NCI-H2081 (cell line): ENCODE measurements at places on chromosomes 6 and 20.

- DNase-seq, result no peak
These were observed 201.2 kb upstream of the PDE10A start for GRCh38 chr6:165864218-165864617.

- DNase-seq, result no peak
These were observed 4.5 kb downstream of the RPS21 start for GRCh38 chr20:62391165-62392076.

- no peak for DNase-seq
These were observed 85.3 kb downstream of the NKAIN2 start for GRCh38 chr6:123888771-123889513.

GRCh38 chr20:56857950-56858349, 228.8 kb downstream of the TFAP2C start:
- no peak for DNase-seq

GRCh38 chr6:158868122-158868480, 48.9 kb upstream of the EZR start:
- no peak for DNase-seq

DNA sequence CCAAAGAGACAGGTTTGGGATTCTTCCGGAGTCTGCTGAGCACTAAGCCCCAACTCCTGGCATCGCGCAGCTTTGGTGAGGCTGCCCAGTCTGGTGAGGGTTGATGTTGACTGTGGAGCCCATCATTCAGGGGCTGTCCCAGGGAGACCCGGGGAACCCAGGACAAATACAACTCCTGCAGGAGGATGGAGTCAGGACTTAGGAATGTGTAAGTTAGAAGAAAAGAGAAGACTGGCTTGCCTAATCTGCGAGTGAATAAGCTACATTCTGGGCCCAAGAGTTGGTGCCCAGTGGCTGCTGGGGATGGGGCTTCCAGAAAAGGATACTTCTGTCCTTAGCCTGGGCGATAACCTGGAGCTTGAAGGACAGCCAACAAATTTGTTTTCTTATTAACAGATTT, 47.9 kb downstream of the STK35 start:
- DNase-seq, result no peak

DNA sequence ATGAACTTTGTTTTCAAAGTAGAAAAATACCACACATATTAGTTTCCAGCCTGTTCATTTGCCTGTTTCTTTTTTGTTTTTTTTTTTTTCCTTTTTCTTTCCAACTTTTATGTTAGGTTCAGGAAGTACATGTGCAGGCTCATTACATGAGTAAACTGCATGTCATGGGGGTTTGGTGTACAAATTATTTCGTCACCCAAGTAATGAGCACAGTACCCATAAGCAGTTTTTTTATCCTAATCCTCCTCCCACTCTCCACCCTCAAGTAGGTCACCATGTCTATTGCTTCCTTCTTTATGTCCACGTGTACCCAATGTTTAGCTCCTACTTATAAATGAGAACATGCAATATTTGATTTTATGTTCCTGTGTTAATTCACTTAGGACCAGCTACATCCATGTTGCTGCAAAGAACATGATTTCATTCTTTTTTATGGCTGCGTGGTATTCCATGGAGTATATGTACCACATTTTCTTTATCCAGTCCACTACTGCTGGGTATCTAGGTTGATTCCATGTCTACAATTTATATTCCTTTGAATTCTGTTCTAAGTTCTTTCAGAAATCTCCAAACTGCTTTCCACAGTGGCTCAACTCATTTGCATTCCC, 31.8 kb downstream of the SNX14 start:
- DNase-seq, result no peak

- no peak for DNase-seq
These were observed 5.3 kb downstream of the ARHGAP18 start for GRCh38 chr6:129704708-129705107.

DNA sequence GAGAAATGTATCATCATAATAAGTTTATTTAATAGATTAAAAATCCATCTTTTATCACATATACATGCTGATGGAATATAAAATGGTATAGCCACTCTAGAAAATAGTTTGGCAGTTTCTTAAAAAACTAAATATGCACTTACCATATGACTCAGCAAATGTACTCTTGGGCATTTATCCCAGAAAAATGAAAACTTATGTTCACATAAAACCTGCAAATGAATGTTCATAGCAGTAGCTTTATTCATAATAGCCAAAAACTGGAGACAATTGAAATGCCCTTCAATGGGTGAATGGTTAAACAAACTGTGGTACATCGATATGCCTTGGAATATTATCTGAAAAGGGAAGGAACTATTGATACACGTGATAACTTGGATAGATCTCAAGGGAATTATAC, 6.4 kb upstream of the NCOA7 start:
- no peak for DNase-seq

DNA sequence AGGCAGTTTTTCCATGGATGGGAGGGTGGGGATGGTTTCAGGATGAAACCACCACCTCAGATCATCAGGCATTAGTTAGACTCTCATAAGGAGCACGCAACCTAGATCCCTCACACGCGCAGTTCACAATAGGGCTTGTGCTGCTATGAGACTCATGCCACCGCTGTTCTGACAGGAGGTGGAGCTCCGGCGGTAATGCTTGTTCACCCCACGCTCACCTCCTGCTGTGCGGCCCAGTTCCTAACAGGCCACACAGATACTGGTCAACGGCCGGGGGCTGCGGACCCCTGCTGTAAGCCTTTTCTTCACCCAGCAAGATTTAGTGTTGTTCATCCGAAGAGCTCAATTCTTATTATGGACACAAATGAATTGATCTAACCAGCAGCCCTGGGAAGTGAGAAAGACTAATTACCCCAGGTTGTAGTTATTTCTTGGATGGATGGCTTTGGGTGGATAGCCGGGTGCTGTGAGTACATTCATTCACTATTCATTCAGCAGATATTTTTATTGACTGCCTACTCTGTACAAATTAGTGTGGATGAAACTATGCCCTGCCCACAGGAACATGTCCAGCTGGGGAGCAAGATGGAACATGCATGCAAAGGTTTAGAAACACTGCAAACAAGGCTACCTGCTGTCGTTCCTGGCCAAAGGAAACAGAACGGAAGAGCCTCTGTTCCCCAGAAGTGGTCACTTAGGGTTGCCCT, 57.2 kb downstream of the RIOK1 start:
- DNase-seq, result no peak

DNA sequence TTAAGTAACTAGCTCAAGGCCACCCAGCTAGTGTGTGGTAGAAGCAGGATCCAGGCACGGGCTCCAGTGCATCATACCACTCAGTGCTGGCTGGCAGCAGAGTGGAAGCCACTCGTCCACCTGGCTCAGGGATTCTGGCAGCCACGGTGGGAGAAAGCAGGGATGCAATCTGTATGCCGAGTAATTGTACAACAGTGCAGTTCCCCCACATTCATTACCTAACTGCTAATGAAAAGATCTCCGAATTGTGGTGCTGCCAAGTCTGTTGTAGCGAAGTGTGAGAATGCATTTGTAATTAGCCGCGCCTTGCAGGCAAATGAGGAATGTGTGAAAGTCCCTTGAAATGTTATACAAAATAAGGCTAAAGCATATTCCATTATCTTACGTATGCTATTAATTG, 29.0 kb downstream of the KCNG1 start:
- no peak for DNase-seq

DNA sequence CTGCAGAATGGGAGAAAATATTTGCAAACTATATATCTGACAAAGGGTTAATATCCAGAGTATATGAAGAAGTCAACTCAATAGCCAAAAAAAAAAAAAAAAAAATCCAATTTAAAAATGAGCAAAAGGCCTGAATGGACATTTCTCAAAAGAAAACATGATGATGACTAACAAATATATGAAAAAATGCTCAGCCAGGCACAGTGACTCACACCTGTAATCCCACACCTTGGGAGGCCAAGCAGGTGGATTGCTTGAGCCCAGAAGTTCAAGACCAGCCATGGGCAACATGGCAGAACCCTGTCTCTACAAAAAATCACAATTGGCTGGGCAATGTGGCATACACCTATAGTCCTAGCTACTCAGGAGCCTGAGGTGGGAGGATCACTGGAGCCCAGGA, 2.1 kb upstream of the ECHDC1 start:
- DNase-seq, result no peak

DNA sequence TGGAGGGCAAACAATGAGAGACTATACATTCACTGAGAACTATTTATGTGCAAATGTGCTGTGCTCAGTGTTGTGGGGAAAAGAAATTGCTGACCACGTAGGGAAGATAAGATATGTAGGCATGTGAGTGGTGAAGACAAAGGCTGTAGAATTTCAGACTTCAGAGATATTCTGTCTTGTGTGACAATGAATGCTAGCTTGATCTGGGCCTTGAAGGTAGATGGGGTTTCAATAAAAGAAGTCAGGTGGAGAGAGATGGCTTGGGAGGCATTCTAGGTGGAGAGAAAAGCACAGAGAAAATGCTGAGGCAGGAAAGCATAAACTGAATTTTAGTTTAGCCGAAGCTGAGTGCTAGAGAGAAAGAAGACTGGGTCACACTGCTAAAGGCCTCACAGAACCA, 56.8 kb upstream of the EEF1A1 start:
- no peak for DNase-seq

GRCh38 chr20:17594443-17594842, 24.6 kb downstream of the DSTN start:
- DNase-seq, result no peak

GRCh38 chr20:46206992-46207549, 89.0 kb downstream of the CD40 start:
- DNase-seq, result no peak

DNA sequence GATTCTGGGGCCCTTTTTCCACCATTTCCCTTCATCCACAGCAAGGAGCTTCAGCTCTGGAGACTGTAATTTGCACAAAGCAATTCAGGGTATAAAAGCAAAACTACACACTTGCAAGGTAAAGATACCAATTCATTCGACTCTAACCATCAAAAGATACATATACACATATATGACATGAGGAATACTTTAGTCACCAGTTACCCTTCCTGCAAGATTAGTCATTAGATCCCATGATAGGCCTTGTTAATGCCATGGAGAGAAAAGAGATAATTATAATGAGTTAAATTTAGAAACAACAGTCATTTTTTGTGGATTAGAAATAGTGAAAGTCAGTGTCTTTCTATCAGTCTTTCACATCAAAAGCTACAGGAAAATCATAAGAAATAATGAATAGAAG, 204.2 kb downstream of the KCNQ5 start:
- DNase-seq, result no peak

DNA sequence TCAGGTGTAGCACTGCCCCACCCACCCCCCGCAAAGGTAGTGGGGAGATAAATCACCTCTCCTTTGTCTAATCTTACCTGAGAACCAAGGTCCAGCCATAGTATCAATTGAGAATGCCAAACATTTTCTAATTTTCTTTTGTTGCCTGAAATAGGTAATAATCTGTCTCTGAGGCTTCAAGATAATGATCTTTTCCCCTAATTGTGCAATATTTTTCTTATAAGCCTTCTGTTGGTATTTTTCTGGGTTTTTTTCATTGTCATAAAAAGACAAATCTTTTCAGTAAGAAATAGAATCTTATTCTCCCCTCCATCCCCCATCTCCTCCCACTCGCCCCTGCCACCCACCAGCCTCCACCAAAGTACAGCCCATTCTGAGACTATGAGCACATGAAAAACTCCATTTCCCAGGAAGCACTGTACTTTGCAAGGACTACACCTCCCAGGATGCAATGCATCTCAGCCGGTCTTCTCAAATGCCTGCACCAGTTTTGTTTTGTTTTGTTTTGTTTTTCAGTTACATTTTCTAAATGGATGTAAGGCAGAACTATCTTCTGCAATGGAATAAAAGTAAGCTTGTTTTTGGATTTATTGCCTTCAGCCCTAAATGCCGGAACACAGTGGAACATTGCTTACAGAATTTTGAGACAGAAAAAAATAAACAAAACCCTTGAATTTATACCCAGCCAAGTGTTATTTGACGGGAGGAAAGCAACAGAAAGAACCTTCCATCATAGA, 268.0 kb downstream of the TFAP2A start:
- DNase-seq, result peak; percentile 39

- DNase-seq, result no peak
These were observed 757 bp downstream of the RAET1E start for GRCh38 chr6:149897015-149897697.

GRCh38 chr6:43896329-43897255, 126.6 kb downstream of the VEGFA start:
- DNase-seq, result no peak

- peak; percentile 83 for DNase-seq
These were observed at the start of gene PKIB for GRCh38 chr6:122609881-122610689. Gene PKIB, plus strand, starts transcription at chr6:122610405. Its CDS starts 107,390 bp downstream, at chr6:122717795.

- DNase-seq, result peak; percentile 17
These were observed 580 bp downstream of the VEGFA start for GRCh38 chr6:43770372-43771209.

DNA sequence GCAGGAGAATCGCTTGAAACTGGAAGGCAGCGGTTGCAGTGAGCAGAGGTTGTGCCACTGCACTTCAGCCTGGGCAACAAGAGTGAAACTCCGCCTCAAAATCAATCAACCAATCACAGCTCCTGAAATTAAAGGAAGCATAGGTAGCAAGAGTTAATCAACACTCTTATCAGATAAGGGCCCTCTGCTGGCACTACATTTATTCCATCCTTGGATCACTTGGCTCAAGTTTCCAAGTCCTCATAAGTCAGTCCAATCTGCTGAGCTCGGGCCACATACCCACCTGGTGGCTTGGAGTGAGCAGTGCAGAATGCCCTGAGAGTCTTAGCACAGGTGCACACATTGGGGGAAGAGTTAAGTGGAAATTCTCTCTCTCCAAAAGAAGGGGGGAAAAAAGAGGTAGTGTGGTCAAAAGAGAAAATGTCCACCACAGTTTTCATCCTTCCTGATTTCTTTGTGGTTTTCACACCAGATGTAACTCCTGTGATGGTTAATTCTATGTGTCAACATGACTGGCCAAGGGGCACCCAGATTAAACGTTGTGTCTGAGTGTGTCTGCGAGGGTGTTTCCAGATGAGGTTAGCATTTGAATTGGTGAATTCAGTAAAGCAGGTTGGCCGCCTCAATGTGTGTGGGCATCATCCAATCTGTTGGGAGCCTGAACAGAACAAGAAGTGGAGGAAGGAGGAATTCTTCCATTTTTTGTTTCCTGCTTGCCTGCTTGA, 14.2 kb upstream of the FAM8A1 start:
- no peak for DNase-seq

- no peak for DNase-seq
These were observed 236.0 kb upstream of the STXBP5 start for GRCh38 chr6:146968041-146968760.

GRCh38 chr6:12286373-12287110, 3.6 kb upstream of the EDN1 start:
- DNase-seq, result no peak

- no peak for DNase-seq
These were observed 39.1 kb upstream of the PAK5 start for GRCh38 chr20:9877932-9878495.

GRCh38 chr6:25946631-25947030, 16.0 kb upstream of the TRIM38 start:
- DNase-seq, result no peak

GRCh38 chr20:38616457-38616856, 14.8 kb downstream of the ARHGAP40 start:
- no peak for DNase-seq
